ENCODE measurements at places on chromosomes 2 and 18. TPM values are rescaled to one million over a fixed set of nuclear protein-coding genes. Genes with fewer than 3 reads are reported as not detected.

- DNase-seq = no peak
Measured at GRCh38 chr2:105061560-105061959, 23.7 kb downstream of the MRPS9 start.

- no peak for DNase-seq
Measured at GRCh38 chr2:22002066-22002465, 878.3 kb downstream of the TDRD15 start.

GRCh38 chr2:218172845-218173244, 6.1 kb upstream of the CXCR1 start:
- DNase-seq = no peak

- no peak for DNase-seq
Measured at GRCh38 chr18:77016936-77017335, 115.6 kb downstream of the MBP start.

DNA sequence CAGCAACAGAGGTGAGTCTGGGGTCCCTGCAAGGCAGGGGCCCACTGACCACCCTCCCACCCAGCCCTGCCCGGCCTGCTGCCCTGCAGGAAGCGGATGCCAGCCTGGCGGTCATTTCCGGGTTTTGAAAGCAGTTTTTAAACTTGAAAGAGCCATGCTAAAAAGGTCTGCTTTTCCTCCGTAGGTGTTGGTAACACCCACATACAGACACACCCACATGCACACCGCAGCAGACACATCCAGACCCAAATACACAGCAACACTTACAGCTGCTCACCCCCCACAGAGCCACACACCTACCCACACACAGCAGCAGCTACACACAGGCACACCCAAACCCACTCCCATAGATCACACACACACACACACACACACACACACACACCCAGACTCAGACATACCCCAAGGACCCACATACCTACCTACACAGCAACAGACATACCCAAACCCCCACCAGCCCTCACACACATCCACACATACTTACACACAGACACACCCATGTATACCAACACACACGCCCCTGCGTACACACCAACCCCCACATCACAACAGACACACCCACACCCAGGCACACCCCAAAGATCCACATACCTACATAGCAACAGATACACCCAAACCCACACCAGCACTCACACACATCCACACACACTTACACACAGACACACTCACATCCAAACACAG, 7.6 kb downstream of the ZFP36L2 start:
- no peak for DNase-seq

GRCh38 chr2:208183526-208183925, 6.3 kb downstream of the C2orf80 start:
- no peak for DNase-seq

Gene ACADL
- polyA plus RNA-seq = 20.3 TPM

GRCh38 chr18:23712445-23712844, 23.2 kb downstream of the LAMA3 start:
- no peak for DNase-seq

- no peak for DNase-seq
Measured at GRCh38 chr2:14544247-14544646, 88.3 kb upstream of the LRATD1 start.

DNA sequence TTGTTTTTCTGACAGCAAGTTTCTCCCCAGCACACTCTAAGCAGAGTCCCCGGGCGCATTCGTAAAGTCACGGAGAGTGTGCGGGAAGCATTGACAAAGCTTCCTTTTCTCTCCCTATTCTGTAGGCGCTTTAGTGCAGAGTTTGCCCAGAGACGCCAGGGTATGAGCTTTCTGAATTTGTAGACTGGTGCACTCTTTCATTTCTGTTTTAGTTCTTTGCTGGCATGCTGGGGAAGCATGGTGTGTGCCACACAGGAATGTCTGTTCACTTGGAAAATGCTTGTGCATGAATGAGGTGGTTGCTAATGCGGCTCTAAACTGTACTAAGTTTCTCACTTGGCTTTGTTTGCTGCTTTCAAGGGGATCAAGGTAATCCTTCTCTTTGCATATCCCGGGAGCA, 102.6 kb downstream of the RTN4 start:
- no peak for DNase-seq

DNA sequence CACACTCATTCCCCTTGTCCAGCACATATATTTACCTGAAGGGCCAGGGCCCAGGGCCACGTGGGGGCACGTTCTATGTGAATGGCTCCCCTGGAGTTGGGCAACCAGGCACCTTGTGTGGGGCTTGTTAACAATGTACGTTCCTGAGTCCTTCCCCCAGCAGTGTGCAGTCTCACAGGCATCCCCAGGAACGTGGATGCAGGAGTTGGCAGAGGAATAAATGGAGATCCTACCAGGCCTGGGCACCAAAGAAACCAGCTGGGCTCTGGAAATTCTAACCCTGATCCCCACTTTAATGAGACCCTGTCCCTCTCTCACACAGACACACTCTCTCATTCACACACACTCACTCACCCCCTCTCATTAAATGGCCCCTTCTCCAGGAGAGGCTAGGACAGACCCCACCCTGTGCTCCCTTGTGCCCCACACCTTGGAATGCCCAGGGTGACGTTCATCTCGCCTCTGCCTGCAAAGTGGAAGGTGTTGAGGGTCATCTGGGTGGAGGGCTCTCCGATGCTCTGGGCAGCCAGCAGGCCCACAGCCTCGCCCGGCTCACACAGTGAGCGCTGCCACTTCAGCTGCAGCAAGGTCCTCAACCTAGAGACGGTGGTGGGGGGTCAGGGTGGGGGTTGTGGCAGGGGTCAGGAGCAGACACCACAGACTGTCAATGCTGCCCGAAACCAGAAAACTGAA, 65.6 kb downstream of the POLR1A start:
- no peak for DNase-seq

Gene POLR1B
- 26.3 TPM for polyA plus RNA-seq

GRCh38 chr2:166365803-166366420, 9.8 kb downstream of the SCN9A start:
- DNase-seq = no peak

DNA sequence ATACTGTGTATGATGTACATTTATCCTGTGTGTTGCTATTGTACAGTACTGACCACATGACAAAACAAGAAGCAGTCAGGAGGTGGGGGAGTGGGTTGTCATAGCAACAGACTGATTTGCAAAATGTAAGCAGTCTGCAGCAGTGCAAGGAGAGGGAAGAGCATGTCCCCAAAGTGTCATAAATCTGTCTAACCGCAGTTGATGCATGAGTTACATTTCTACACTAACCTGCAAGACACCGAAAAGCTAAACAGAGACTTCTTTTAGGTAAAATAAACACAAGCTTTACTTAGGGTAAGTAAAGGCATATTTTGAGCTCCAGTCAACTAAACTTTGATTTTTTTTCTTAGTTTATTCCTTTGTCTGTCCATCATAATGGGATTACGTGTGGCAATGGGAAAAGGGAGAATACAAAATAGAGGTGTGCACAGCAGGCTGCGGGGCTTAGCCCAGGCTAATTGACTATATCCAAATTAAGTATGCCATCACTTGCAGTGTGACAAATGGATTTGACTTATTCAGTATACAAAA, 134.5 kb downstream of the MEIS1 start:
- peak; percentile 77 for DNase-seq

Gene L3MBTL4
- 5.1 TPM for polyA plus RNA-seq

- DNase-seq = no peak
Measured at GRCh38 chr2:174259981-174260380, 11.6 kb upstream of the OLA1 start.

DNA sequence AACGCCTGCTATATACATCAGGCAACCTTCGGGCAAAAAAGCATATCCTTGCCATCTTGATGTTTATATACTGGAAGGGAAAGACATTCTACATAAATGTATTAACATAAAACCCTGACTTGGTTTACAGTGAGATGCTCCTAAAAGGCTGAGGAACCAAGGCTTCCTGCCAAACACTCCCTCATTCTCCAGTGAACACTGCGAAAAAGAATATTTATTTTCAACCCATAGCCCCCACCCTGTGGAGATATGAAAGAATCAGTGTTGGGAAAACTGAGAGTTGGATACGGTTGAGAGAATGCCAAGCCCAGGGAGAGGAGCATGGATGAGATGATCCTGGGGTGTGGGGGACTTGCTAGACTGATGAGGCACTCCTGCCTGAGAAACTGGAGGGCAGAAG, 94.9 kb downstream of the PIEZO2 start:
- no peak for DNase-seq

DNA sequence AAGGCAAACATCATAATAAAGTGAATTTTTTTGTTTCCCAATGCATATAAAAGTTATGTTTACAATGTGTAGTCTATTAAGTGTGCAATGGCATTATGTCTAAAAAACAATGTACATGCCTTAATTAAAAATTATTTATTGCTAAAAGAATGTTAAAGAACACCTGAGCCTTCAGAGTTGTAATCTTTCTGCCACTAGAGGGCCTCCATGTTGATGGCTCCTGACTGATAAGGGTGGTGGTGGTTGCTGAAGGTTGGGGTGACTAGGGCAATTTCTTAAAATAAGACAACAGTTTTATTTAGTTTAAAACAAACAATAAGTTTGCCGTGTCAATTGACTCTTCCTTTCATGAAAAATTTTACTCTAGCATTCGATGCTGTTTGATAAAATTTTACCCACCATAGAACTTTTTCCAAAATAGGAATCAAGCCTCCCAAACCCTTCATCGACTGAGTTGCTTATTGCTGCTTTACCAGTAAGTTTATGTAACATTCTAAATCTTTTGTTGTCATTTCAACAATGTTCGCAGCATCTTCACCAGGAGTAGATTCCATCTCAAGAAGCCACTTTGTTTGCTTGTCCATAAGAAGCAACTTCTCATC, 32.3 kb downstream of the MAP3K2 start:
- no peak for DNase-seq

GRCh38 chr2:216775043-216775453, 79.7 kb upstream of the IGFBP5 start:
- no peak for DNase-seq

GRCh38 chr2:191013682-191013931, 364 bp downstream of the STAT1 start:
- DNase-seq = no peak

DNA sequence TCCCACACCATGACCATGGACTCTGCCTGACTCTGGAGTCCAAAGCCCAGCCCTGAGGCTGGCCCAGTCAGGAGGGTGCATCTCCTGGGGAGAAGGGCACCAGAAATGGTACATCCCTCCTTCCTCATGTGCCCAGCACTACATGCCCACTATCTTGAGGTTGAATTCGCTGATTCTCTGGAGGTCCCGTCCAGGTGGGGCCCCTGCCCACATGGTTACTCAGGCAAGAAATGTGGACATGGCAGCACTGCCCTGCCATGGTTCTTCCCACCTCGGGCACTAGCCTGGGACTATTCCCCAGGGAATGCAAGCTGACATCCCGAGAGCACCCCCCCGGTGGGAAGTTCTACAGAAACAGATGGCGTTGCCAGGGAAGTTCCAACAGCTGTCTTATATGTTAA, 15.3 kb upstream of the HES6 start:
- no peak for DNase-seq

- DNase-seq = no peak
Measured at GRCh38 chr2:190504912-190505311, 29.6 kb downstream of the NEMP2 start.

DNA sequence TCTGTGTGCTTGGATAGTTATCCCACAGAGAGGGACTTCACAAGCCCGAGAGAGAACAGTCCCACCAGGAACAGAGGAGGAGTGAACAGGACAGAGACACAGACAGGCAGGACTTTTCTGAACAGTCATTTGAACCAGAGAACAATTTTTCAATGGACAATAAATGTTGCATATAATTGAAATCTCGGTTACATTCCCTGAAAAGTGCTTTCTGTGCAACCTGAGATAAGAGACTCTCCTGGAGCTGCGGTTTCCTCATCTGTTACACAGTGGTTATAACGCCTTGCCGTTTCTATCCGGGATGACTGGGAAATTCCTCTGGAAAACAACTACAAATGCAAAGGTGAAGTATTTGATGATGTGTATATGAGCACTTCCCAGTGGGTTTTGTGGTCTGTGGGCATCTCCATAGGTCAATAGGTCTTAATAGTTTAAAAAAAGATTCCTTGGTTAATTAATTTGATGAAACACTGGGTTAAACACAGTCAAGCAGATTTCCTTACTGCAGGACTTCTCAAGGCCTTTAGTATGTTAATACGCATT, 87.2 kb upstream of the HPCAL1 start:
- no peak for DNase-seq

DNA sequence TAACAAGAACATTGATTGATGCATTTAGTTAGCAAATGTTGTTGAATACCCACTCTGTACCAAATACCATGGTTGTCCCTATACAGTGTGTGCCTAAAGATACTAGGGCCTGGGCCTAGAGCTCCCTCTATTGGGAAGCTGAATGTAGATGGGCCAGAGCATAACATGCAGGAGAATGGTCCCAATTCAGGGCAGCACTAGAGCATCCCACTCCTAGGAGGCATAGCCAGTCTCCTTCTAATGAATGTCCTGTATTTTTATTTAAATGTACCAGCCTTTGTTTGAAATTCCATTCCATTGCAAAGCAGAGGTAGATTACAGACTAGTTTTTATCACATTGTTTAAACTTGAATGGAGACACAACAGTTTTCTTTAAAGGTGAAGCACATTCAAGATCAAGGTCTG, 90.6 kb downstream of the FEZ2 start:
- no peak for DNase-seq

DNA sequence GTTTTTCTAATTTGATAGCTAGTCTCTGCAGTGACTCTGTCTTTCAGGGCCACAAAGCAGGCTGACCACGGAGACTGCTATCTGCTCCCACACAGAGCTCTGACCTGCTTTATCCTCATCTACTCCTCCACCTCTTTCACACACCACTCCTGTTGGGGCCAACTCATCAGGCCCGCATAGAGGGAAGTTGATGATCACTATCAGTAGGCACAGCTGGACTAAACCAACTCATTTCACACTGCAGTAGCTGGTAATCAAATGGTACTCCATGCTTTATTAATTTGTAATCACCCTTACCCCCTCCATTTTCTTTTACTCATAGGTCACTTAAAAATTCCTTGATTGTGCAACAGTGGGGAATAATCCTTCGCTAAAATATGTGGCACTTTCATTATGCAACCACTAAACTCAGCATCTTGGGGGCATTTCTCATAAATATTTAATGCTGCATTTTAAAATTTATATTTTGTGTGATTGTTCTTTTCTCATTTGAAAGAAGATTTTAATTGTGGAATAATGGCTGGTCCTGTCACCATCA, 249.8 kb upstream of the GCFC2 start:
- no peak for DNase-seq

GRCh38 chr18:25112821-25113434, 239.0 kb downstream of the ZNF521 start:
- no peak for DNase-seq

- DNase-seq = no peak
Measured at GRCh38 chr2:98569197-98569793, 39.0 kb downstream of the COA5 start.

Gene NLRC4
- 0.86 TPM for polyA plus RNA-seq

Gene TANC1
- 51.3 TPM for polyA plus RNA-seq

Gene POLE4
- polyA plus RNA-seq = 49.6 TPM

GRCh38 chr2:201685156-201685555, 13.3 kb downstream of the MPP4 start:
- no peak for DNase-seq

DNA sequence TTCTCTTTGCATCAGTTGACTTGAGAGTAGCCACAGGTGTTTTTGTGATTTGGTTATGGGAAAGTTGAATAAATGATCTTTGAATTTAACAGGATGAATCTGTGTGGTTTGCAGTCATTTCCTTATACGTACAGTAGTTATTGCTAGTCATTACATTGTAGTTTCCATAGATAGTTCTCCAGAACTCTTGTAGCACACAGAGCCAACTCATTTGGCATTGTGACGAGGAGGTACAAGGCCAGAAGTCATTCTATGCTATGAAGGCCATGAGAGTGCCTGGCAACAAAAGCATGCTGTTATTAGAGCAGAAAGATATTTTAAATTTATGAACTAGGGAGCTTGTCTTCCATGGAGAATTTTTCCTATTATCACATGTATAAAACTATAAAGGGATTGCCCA, 973.0 kb upstream of the CHAC2 start:
- no peak for DNase-seq
